ENCODE measurements at places on chromosomes 12 and 14. TPM values are rescaled to one million over a fixed set of nuclear protein-coding genes. Genes with fewer than 3 reads are reported as not detected.

The BCL2L14 gene
- 69.3 TPM for total RNA-seq

GRCh38 chr14:51950007-51950406 lies 39.3 kb upstream of the RTRAF start:
- DNase-seq, result no peak
- no peaks in the 10 kb centered on the region for H3K36me3 ChIP-seq
- no peak overlapping the region for H3K4me3 ChIP-seq
- H3K27me3 ChIP-seq, result no peaks in the 10 kb centered on the region

GRCh38 chr12:106709068-106709511 lies 65.4 kb upstream of the RIC8B start:
- H3K27me3 ChIP-seq, result no peaks in the 10 kb centered on the region
- peaks cover 3% of the 10 kb centered on the region for H3K4me1 ChIP-seq
- no peak for DNase-seq
- H3K4me3 ChIP-seq, result no peak overlapping the region

DNA sequence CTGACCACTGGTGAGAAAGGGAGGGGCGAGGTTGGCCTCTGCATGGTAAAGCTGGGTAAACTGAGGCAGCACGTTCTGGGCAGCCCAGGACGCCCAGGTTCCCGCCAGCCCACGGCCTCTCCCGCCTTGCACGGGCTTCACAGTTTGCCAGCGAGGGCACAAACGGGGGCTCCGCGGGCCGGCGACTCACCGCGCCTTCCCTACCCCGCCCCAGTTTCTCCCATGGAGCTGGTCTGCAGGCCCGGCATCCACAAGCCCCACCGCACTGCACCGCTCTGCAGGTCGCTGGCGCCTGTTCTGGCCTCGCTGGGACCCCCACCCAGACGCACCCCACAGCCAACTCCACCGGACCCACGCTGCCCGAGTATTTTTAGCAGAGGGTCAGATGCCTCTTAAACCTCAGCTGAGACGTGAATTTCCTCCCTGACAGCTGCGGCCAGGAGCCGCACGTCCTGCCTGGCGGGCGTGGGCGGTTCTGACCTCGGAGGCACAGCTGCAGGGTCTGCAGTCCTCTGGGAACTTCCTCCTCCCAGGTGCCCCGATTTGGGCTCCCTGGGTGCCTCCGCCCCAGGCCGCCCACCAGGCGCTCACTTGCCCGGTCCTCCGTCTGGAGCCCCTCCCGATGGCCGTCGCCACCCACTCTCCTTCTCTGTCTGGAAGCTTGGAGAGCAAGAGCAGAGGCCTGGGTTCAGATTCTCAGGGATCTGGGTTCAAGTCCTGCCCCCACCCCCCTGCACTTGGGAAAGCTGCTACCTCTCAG lies 29.5 kb upstream of the INF2 start:
- peak overlapping the region; percentile 18 for H3K4me3 ChIP-seq
- H3K27ac ChIP-seq, result peak overlapping the region; percentile 86
- H3K36me3 ChIP-seq, result no peaks in the 10 kb centered on the region
- no peaks in the 10 kb centered on the region for H3K27me3 ChIP-seq
- peaks cover 18% of the 10 kb centered on the region for H3K4me1 ChIP-seq

DNA sequence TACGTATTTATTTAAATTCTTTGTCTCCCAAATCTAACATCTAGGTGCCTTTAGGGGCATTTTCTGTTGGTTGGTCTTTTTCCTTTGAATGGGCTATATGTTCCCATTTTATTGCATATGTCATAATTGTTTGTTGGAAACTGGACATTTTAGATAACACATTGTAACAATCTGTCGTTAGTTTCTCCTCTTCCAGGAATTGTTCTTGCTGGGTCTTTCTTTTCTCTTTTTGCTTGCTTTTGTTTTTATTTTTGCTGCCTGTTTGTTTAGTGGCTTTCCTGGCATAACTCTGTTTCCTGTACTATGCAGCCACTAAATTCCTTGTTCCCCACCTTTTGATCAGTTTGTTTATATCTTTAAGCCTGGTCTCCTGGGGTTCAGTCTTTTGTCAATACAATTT lies 244.3 kb upstream of the RTL1 start:
- H3K27ac ChIP-seq, result no peak overlapping the region
- H3K36me3 ChIP-seq, result no peaks in the 10 kb centered on the region
- H3K4me1 ChIP-seq, result no peaks in the 10 kb centered on the region

The TPH2 gene
- not detected for total RNA-seq

- H3K27me3 ChIP-seq, result no peaks in the 10 kb centered on the region
- no peaks in the 10 kb centered on the region for H3K36me3 ChIP-seq
- H3K4me1 ChIP-seq, result no peaks in the 10 kb centered on the region
- DNase-seq, result no peak
- no peak overlapping the region for H3K27ac ChIP-seq
These were observed 54.8 kb downstream of the GOLGA5 start for GRCh38 chr14:92848887-92849286.

Data from Peyer's patch (tissue), 4 donors.